Activated naive CD8-positive, alpha-beta T cell treated with anti-CD3 and anti-CD28 coated beads, Interleukin-2, amount 10 ng/mL, durations not matched to agents 7 days and 5 days (primary cell): ENCODE measurements at places on chromosomes 1 and 21. TPM values are rescaled to one million over a fixed set of nuclear protein-coding genes. Genes with fewer than 3 reads are reported as not detected.
A peak's percentile ranks its signal among the peaks of the same experiment; 100 is the strongest.

GRCh38 chr1:66637146-66637545 lies 103.2 kb downstream of the SGIP1 start:
- no peaks in the 10 kb centered on the region for H3K4me1 ChIP-seq
- no peak overlapping the region for H3K27ac ChIP-seq
- peaks cover 3% of the 10 kb centered on the region for H3K27me3 ChIP-seq
- DNase-seq = no peak

DNA sequence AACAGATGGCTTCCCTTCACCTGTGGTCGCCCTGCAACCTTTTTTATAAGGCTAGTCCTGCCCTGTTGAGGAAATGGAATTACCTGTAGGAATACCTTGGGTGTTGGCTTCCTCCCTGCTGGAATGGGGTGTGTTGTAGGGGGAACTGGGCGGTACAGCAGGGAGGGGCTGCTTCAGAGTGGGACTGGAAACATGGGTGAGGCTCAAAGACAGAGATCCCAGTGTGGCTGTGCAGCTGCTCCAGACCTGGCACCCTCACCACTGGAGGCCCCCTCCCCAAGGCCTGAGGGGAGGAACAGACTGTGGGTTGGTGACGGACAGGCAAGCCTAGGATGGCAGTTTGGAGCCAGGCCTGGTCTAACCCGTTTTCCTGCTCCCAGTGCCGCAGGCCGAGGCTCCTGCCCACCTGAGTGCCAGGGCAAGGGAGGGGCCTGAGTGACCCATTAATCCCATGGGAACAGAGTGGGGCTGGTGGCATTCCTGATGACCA lies 4.5 kb downstream of the EFNA3 start:
- no peak overlapping the region for H3K27ac ChIP-seq
- H3K27me3 ChIP-seq = peaks cover 49% of the 10 kb centered on the region
- H3K4me3 ChIP-seq = peak overlapping the region; percentile 12
- peaks cover 1% of the 10 kb centered on the region for H3K36me3 ChIP-seq
- DNase-seq = no peak

GRCh38 chr1:62725255-62725654 lies 37.1 kb upstream of the DOCK7 start:
- H3K27me3 ChIP-seq = peaks cover 19% of the 10 kb centered on the region
- no peaks in the 10 kb centered on the region for H3K36me3 ChIP-seq
- H3K4me1 ChIP-seq = peaks cover 1% of the 10 kb centered on the region
- no peak for DNase-seq

DNA sequence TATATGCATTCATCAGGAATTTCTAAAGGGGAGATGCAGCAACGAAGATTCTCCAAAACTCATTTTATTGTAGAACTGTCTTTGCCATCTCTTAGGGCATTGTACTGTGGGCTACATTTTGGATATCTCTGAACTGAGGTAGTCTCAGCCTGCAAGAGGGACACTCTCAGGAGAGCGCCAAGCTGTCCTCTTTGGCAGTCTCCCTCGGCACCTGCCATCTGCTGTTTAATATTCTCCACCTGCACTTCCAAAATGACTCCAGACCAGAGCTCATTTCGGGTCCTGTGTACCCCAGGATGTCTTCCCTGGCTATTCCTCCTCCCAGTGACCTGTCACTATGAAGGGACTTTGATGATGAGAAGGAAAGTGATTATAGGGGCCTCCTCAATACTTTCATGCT lies 356.3 kb upstream of the C1orf174 start:
- DNase-seq = no peak
- no peak overlapping the region for H3K4me3 ChIP-seq
- H3K27ac ChIP-seq = no peak overlapping the region
- H3K36me3 ChIP-seq = no peaks in the 10 kb centered on the region
- no peaks in the 10 kb centered on the region for H3K4me1 ChIP-seq

SLC35A3 gene
- total RNA-seq = 21.5 TPM

- peaks cover 13% of the 10 kb centered on the region for H3K36me3 ChIP-seq
- no peak overlapping the region for H3K4me3 ChIP-seq
- no peak overlapping the region for H3K27ac ChIP-seq
- no peak for DNase-seq
Measured at GRCh38 chr1:77744576-77744975, 15.1 kb downstream of the USP33 start.

DNA sequence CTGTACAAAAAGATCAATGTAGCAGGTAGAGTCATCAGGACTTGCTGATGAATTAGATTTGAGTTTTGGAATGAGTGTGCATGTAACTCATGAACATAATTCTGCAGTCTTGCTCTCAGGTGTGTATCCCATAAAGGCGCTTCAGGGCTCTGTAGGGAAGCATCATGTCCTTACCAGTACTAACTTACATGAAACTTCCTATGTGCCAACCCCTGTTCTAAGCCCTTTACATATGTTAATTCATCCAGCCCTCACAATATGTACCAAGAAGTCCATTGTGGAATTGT lies 2.1 kb upstream of the FCRLB start:
- peaks cover 19% of the 10 kb centered on the region for H3K4me1 ChIP-seq
- peaks cover 1% of the 10 kb centered on the region for H3K36me3 ChIP-seq
- H3K27me3 ChIP-seq = peaks cover 27% of the 10 kb centered on the region
- DNase-seq = no peak
- H3K4me3 ChIP-seq = no peak overlapping the region

GRCh38 chr21:17725339-17725738 lies 93.8 kb downstream of the C21orf91 start:
- no peak for DNase-seq
- H3K27me3 ChIP-seq = peaks cover 2% of the 10 kb centered on the region
- no peak overlapping the region for H3K27ac ChIP-seq
- H3K4me3 ChIP-seq = no peak overlapping the region
- H3K4me1 ChIP-seq = no peaks in the 10 kb centered on the region

DNA sequence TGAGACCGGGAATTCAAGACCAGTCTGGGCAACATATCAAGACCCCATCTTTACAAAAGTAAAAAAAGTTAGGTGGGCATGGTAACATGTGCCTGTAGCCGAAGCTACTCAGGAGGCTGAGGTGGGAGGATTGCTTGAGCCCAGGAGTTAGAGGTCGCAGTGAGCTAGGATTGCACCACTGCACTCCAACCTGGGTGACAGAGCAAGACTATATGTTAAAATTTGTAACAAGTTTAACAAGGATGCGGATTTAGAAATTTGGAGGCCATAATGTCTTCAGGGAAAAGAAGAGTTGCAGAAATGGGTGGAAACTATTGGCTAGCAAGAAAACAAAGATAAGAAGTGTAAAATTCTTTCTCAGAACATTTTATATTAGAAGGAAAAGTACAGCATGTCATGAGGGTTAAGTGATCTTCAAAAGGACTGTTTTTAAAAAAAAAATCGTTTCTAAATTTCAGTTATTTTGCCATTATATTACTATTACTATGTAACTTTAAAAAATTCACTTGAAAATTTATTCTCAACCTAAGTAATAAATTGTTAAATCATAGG lies 17.6 kb downstream of the SOAT1 start:
- DNase-seq = no peak
- peaks cover 43% of the 10 kb centered on the region for H3K36me3 ChIP-seq
- peaks cover 14% of the 10 kb centered on the region for H3K4me1 ChIP-seq
- H3K27ac ChIP-seq = no peak overlapping the region
- H3K4me3 ChIP-seq = no peak overlapping the region

PROX1 gene
- not detected for total RNA-seq

GFI1 gene
- 56.4 TPM for total RNA-seq

- H3K27ac ChIP-seq = no peak overlapping the region
- no peak for DNase-seq
- no peaks in the 10 kb centered on the region for H3K27me3 ChIP-seq
Measured at GRCh38 chr1:192399161-192399560, 82.4 kb downstream of the RGS21 start.

DNA sequence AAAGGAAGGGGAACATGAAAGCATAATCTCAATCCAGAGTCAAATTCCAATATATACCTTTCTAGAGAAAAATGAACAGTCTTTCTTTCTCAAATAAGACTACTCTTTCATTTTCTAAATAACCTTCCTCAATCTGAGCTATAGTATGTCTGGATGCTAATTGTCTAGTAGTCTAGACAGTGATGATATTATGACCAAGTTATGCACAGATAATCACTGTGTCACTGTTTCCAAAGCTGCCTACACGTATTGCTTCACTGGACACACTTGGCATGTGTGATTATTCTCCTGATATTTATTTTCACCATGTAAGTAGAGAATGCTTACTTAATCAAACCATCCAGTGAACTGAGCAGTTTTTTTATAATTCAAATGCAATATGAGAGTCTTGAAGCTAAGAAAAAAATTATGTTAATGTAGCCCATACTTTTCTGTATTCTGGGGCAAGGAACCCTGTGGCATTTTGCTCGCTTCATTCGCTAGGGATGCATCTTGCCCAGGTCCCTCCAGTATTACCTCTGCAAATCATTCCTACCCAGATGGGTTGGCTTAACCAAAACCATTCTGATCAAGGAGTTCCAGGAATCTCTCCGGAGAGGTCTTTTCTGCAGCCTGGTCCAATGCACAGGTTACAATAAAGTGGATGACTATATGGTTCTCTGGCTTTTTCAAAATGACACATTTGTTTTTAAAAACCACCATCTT lies 303.1 kb upstream of the RUNX1 start:
- no peak for DNase-seq
- peaks cover 6% of the 10 kb centered on the region for H3K27me3 ChIP-seq
- no peak overlapping the region for H3K4me3 ChIP-seq
- no peaks in the 10 kb centered on the region for H3K36me3 ChIP-seq
- no peaks in the 10 kb centered on the region for H3K4me1 ChIP-seq
- H3K27ac ChIP-seq = no peak overlapping the region

DNA sequence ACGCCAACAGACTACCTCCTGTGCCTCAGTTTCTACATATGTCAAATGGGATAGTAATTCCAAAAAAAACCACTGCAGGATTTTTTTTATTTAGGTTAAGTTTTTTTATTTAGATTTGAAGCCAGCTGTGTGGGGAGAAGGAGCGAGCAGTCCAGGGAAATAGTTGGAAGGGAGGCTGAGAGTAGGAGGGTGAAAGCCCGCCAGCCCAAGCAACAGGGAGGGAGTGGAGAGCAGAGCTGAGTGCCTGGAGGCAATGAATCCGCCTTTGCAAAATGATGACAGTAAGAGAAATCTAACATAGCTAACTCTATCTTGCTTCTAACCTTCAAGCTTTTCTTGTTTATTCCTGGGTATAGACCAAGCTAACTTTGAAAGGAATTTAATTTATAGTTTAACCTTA lies 15.6 kb upstream of the C1orf198 start:
- no peak overlapping the region for H3K4me3 ChIP-seq
- no peak for DNase-seq
- no peaks in the 10 kb centered on the region for H3K36me3 ChIP-seq
- peaks cover 34% of the 10 kb centered on the region for H3K27me3 ChIP-seq
- H3K27ac ChIP-seq = no peak overlapping the region

DNA sequence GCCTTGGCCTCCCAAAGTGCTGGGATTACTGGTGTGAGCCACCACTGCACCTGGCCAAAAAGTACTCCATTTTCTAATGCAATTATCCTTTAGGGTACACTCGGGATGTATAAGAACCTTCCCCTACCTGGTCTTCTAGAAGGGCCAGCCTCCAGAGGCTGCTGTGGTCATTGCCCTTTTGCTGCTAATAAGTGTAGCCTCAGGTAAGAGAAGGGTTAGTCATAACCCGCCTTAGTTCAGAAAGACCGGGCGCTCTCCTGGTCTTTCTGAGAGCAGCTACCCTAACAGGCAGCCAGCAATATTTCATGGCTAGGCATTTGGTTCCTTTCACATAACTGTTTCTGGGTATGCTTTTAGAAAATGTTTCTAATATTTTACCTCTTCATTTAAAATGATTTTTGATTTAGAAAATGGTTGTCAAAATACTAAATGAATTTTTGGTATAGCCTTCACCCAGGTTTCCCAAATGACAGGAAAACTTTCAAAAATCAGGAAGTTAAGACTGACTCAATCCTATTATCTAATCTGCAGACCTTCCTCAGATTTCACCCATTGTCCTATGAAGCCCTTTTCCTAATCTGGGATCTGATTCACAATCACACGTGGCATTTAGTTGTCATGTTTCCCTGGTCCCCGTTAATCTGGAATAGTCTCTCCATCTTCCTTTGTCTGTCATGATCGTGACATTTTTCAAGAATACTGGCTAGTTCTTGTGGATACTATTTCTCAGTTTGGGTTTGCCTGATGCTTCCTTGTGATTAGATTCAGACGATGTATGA lies 479.0 kb downstream of the SIPA1L2 start:
- no peak overlapping the region for H3K4me3 ChIP-seq
- H3K4me1 ChIP-seq = no peaks in the 10 kb centered on the region
- no peak for DNase-seq
- H3K27me3 ChIP-seq = no peaks in the 10 kb centered on the region
- H3K27ac ChIP-seq = no peak overlapping the region
- no peaks in the 10 kb centered on the region for H3K36me3 ChIP-seq

LENEP gene
- total RNA-seq = 1.1 TPM

GNG4 gene
- not detected for total RNA-seq

UBXN10 gene
- 0.23 TPM for total RNA-seq

PYCR2 gene
- total RNA-seq = 118 TPM

RHBG gene
- not detected for total RNA-seq

- no peak overlapping the region for H3K27ac ChIP-seq
- no peak overlapping the region for H3K4me3 ChIP-seq
- DNase-seq = no peak
- no peaks in the 10 kb centered on the region for H3K36me3 ChIP-seq
- H3K27me3 ChIP-seq = peaks cover 40% of the 10 kb centered on the region
Measured at GRCh38 chr1:36080801-36081200, 3.1 kb upstream of the TEKT2 start.

COL24A1 gene
- not detected for total RNA-seq
